NCI-H345 (cell line): ENCODE measurements at places on chromosomes 13 and 19.

GRCh38 chr13:39765801-39766463, 110.5 kb downstream of the COG6 start:
- DNase-seq: peak; percentile 71

- no peak for DNase-seq
Observed at GRCh38 chr13:93953841-93954240, 525.6 kb downstream of the DCT start.

GRCh38 chr13:23059173-23059572, 121.6 kb upstream of the SGCG start:
- DNase-seq: no peak

- no peak for DNase-seq
Observed at GRCh38 chr19:54106716-54107115, 4.1 kb downstream of the NDUFA3 start.

GRCh38 chr19:18322318-18322758, 538 bp downstream of the LSM4 start:
- no peak for DNase-seq

- DNase-seq: no peak
Observed at GRCh38 chr13:33281951-33282595, 3.5 kb downstream of the STARD13 start.

DNA sequence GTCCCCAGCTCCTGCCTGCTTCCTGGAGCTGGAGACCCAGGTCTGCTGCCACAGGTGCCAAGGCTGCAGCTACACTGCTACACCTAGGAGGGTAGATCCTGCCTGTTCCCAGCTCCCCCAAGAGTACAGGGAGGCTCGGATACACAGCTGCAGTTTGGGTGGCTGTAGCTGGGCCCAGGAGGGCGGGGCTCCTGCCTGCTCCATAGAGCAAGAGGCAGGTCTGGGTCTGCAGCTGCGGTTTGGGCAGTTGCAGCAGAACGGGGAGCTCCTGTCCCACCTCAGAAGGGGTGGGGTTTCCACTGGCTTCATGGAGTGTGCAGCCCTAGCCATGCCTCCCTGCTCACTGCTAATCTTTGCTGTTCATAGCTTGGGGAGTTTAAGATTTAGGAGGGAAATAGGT, 199.0 kb downstream of the NUFIP1 start:
- DNase-seq: no peak

GRCh38 chr13:51534041-51534817, 50.0 kb upstream of the WDFY2 start:
- DNase-seq: no peak

- DNase-seq: no peak
Observed at GRCh38 chr19:28700176-28700575, 512.8 kb downstream of the UQCRFS1 start.

- no peak for DNase-seq
Observed at GRCh38 chr19:52689843-52690368, 44.9 kb downstream of the ZNF611 start.

DNA sequence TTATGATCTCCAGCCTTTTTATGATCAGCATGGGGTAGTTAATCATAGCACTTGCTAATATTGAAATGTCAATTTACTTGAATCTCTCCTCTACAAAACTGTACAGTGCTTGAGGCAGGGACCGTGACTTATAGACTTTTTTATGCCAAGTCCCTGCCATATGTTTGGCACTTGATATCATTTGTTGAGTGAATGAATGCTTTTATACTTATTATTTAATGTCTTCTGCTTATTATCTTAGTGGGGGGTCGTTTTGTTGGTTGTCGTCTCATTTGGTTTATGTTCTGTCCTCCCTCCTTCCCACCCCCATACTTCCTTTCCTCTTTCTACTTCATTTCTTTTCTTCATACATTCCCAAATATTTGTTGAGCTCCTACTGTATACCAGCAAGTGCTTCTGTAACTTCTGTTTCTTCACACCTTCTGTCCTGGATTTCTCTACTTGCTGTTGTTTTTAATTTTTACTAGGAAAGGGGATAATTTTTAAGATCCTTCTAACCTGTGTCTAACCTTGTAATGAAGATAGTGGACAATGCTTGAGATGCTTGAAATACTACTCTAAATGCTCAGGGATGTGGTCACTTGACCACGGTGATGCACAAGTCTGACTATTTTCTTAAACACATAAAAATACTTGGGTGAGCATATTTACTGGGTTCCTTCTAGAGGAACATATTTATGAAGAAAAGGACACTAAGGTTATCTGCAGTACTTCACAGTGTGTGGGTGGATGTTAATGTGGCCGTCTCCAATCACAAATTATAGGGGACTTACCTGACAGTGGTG, 223.8 kb downstream of the TDRD3 start:
- DNase-seq: no peak

GRCh38 chr19:52700673-52701072, 34.2 kb downstream of the ZNF611 start:
- DNase-seq: no peak

- no peak for DNase-seq
Observed at GRCh38 chr19:54650108-54650655, 12.6 kb upstream of the LILRB4 start.

- no peak for DNase-seq
Observed at GRCh38 chr19:1911995-1912394, 6.8 kb downstream of the ADAT3 start.

DNA sequence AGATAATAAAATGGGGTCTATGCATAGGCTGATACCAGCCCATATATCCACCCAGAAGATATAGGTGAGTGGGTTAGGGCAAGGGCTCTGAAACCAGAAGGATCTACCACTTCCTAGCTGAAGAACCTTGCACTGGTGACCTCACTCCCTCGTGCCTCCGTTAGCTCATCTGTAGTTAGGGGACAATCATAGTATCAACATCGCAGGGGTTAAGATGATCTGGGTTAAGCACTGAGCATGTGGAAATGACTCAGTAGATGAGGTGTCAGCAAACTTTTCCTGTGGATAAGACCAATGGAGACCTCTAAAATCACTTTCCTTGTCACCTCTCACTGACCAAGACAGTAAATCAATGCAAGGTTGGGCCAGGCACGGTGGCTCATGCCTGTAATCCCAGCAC, 30.5 kb downstream of the TNFSF14 start:
- DNase-seq: no peak

- no peak for DNase-seq
Observed at GRCh38 chr13:40383132-40383531, 283.3 kb downstream of the FOXO1 start.

DNA sequence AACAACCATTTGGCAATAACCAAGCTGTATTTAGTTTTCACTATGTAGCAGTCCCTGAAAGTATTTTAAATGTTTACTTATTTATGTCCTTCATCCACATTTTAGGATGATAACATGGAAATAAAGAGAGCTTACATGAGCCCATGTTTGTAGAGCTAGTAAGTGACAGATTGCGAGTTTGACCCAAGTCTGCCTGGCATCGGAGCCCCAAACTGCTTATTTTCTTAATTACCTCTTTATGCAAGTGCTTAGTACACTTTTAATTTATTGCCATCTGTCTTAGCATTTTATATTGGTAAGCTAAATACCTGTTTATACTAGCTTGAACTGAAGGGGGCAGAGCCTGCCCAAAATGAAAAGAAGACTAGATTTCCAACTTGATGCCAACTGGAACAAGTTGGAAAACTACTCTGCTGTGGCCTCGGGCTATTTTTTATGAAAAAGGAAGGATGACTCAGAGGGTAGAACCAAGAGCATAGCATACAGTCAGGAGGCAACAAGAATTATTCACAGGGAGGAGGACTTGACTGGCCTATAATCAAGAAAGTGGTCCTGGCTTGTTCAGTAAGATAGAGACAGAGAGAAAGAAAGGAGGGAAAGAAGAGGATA, 150.2 kb downstream of the NDFIP2 start:
- no peak for DNase-seq
